ENCODE measurements at places on chromosomes 6 and 20. TPM values are rescaled to one million over a fixed set of nuclear protein-coding genes. Genes with fewer than 3 reads are reported as not detected.

- peaks cover 24% of the 10 kb centered on the region for H3K27me3 ChIP-seq
- DNase-seq = no peak
- no peak overlapping the region for H3K27ac ChIP-seq
- H3K4me3 ChIP-seq = no peak overlapping the region
- peaks cover 5% of the 10 kb centered on the region for H3K4me1 ChIP-seq
Measured at GRCh38 chr20:64188682-64189529, 24.7 kb downstream of the MYT1 start.

Gene GTSF1L
- total RNA-seq = not detected

DNA sequence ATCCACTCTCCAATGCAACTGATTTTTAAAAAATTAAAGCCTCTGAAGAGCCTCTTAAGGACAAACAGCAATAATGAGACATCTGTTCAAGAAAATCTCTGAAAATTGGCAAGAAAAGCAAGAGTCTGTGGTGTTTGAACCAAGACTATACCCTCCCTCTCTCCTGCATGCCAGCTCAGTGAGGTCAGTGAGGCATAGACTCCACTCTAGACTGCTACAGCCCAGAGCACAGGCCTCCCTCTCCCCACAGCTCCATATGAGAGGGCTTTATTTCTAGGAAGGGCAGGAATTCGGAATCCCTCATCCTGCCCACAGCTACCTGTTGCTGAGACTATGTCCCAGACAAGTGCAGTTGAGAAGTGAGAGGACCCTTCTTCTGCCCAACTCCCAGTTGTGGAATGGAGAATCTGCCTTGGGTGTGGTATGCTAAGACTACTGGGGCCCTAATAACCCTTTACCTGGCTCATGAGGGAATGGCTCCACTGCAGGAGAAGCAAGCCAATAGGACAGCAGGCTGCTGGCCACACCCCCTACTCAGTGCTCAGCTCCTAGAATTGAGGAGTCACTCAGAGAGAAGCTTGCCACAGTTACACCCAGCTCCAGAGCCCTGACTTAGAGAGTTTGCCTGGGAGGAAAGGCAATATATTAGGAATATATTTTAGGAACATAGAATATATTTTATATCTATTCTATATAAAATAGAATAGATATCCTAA, 22.7 kb upstream of the HLA-DQA1 start:
- H3K27me3 ChIP-seq = no peaks in the 10 kb centered on the region
- no peak overlapping the region for H3K4me3 ChIP-seq
- peaks cover 8% of the 10 kb centered on the region for H3K4me1 ChIP-seq
- DNase-seq = no peak
- H3K27ac ChIP-seq = peak overlapping the region; percentile 30
- no peaks in the 10 kb centered on the region for H3K36me3 ChIP-seq

Gene CST5
- total RNA-seq = not detected

Gene SOX18
- total RNA-seq = 33.7 TPM

Gene GLP1R
- total RNA-seq = 2.2 TPM

DNA sequence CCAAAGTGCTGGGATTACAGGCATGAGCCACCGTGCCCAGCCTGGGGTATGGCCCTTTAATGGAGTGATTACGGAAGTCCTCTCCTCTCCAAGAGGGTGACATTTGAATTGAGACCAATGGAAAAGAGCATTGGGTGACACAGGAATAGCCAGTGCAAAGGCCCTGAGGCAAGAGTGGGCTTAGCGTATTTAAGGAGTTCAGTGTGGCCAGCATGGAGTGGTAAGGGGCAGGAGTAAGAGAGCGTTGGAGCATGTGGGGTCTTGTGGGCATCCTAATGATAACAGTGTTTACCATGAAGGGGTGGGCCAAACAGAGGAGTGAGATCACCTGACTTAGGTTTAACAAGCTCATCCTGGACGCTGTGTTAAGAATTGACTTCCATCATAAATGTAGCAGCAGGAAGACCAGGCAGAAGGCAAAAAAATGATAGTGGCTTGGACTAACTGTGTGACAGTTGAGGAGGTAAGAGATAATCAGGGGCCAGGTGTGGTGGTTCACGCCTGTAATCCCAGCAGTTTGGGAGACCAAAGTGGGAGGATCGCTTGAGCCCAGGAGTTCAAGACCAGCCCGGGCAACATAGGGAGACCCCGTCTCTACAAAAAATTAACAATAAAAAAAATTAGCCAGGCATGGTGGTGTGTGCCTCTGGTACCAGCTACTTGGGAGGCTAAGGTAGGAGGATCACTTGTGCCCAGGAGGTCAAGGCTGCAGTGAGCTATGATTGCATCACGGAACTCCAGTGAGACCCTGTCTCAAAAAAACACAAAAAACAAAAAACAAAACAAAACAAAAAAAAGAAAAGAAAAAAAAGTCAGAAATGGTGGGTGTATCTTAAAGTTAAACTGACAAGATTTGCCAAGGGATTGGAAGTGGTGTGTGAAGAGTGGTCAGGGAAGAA, 40.7 kb downstream of the TAF8 start:
- H3K4me1 ChIP-seq = no peaks in the 10 kb centered on the region
- H3K4me3 ChIP-seq = no peak overlapping the region
- no peak overlapping the region for H3K27ac ChIP-seq
- H3K27me3 ChIP-seq = no peaks in the 10 kb centered on the region

GRCh38 chr20:48455651-48456365, 372.0 kb downstream of the PREX1 start:
- no peak overlapping the region for H3K4me3 ChIP-seq
- DNase-seq = no peak
- no peaks in the 10 kb centered on the region for H3K36me3 ChIP-seq
- H3K27ac ChIP-seq = no peak overlapping the region
- H3K27me3 ChIP-seq = no peaks in the 10 kb centered on the region

DNA sequence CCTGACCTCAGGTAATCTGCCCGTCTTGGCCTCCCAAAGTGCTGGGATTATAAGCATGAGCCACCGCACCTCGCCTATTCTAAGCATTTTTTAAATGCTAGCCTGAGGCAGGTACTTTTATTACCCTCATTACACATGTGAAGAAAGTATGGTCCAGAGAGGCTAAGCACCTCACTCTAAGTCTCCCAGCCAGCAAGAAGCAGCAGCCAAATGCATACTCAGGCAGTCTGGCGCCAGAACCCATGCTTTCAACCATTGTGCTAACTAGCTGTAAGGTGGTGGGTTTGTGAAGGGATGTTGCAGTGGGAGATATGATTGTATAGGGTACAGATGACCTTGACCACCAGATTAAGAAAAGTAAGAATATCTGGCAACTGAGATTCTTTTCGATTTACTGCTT, 26.1 kb upstream of the RIPOR2 start:
- no peak overlapping the region for H3K4me3 ChIP-seq
- DNase-seq = no peak
- H3K27me3 ChIP-seq = no peaks in the 10 kb centered on the region
- no peaks in the 10 kb centered on the region for H3K4me1 ChIP-seq

Gene DYNLRB1
- total RNA-seq = 164 TPM

Gene NEURL2
- 8.3 TPM for total RNA-seq

DNA sequence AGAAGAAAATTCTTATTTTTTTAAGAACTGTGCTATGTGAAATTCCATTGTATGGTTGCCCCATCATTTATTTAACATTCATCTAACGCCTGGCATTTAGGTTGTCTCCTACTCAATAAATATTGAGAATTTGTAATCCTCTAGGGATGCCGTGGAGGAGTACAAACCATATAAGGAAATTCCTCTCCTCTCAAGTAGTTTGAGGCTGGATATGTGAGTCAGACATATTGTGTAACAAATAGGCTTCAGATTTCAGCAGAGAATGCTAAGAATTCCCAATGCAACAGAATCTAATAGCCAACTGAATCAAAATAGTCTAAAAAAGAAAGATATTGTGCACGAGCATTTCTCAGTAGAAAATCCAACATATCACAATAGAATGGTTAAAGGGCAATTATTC, 174.7 kb downstream of the OTOR start:
- DNase-seq = no peak
- no peaks in the 10 kb centered on the region for H3K36me3 ChIP-seq
- no peaks in the 10 kb centered on the region for H3K27me3 ChIP-seq
- H3K27ac ChIP-seq = no peak overlapping the region

Gene CRIP3
- total RNA-seq = 56.8 TPM

GRCh38 chr6:70725817-70726415, 58.2 kb downstream of the SMAP1 start:
- no peak overlapping the region for H3K4me3 ChIP-seq
- DNase-seq = no peak
- H3K36me3 ChIP-seq = no peaks in the 10 kb centered on the region
- H3K4me1 ChIP-seq = no peaks in the 10 kb centered on the region
- H3K27ac ChIP-seq = no peak overlapping the region

- no peaks in the 10 kb centered on the region for H3K36me3 ChIP-seq
- H3K27ac ChIP-seq = peak overlapping the region; percentile 50
- H3K4me1 ChIP-seq = peaks cover 3% of the 10 kb centered on the region
- DNase-seq = no peak
- H3K27me3 ChIP-seq = no peaks in the 10 kb centered on the region
Measured at GRCh38 chr20:22985239-22985778, 49.8 kb upstream of the SSTR4 start.

DNA sequence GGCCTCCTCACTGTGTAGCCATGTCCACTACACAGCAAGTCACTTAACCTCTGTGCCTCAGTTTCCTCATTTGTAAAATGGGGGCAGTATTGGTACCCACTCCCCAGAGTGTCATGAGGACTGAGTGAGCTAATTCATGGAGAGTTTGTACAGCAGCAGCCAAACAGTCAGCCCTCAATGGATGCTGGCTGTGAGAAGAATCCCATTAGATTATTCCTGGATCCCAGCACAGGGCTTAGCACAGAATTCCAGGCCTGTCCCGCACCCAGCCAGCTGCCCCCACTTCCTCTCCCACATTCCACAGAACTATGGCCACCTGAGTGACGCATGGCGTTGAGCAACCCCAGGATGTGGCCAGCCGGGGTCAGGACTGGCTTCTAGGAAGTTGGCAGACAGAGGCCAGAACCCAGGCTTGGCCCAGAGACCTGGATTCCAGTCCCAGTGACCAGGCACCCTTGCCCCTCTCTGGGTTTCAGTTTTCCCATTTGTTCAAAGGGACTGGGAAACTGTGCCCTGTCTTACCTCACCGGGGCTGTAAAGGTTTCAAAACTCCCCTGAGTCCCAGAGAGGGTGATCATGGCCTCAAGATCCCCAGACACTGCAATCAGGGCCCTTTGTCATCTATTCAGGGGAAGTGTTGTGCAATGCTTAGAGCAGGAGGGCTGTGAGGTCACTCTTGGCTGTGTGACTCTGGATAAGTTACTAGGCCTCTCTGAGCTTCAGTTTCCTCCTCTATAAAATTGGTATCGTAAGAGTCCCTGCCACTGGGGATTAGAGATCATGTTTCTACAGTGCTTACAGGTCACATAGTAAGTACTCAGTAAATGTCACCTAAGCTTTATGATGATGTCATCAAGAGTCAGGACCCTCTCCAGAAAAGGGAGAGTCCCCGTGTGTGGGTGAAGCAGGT, 3.0 kb upstream of the TGM2 start:
- H3K4me3 ChIP-seq = no peak overlapping the region
- H3K4me1 ChIP-seq = peaks cover 50% of the 10 kb centered on the region
- peak overlapping the region; percentile 56 for H3K27ac ChIP-seq
- H3K27me3 ChIP-seq = no peaks in the 10 kb centered on the region
- H3K36me3 ChIP-seq = no peaks in the 10 kb centered on the region
- peak; percentile 52 for DNase-seq

Gene POPDC3
- 37.0 TPM for total RNA-seq

DNA sequence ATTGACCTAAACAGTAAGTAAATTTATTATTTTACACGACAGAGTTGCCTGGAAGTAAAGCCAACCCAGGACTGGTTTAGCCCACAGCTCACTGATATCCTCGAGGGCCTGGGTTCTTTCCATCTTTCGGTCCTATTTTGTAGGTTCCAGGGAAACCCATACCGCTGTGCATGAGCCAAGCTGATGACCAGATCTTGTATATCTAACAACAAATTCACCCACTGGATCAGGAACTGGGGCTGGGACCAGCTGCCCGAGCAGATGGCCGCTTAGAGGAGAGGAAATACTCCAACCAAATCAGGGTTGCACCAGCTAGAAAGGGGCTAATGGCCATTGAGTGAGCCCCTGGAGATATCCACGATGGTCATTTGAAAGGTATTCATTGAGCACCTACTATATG, 139.2 kb downstream of the BACH2 start:
- no peaks in the 10 kb centered on the region for H3K27me3 ChIP-seq
- no peak overlapping the region for H3K4me3 ChIP-seq
- H3K27ac ChIP-seq = no peak overlapping the region
- DNase-seq = no peak
- no peaks in the 10 kb centered on the region for H3K36me3 ChIP-seq
- H3K4me1 ChIP-seq = peaks cover 18% of the 10 kb centered on the region

DNA sequence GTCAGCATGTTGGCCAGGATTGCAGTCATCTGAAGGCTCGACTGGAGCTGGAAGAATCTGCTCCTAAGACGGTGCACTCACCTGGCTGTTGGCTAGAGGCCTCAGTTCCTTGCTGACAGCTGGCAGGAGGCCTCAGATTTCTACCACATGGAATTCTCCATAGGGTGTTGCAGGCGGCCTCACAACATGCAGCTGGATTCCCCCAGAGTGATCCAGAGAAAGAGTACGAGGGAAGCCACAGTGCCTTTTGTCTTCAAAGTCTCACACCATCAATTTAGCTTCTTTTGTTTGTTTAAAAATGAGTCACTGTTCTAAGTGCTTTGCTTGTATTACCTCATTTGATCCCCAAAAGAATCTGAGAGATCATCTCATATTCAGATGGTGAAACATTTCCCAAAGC, 65.5 kb upstream of the FYN start:
- H3K36me3 ChIP-seq = no peaks in the 10 kb centered on the region
- H3K27ac ChIP-seq = no peak overlapping the region
- H3K27me3 ChIP-seq = no peaks in the 10 kb centered on the region
- H3K4me3 ChIP-seq = no peak overlapping the region
- DNase-seq = no peak

GRCh38 chr6:95589826-95590570, 12.7 kb downstream of the MANEA start:
- no peak overlapping the region for H3K4me3 ChIP-seq
- H3K27me3 ChIP-seq = no peaks in the 10 kb centered on the region
- H3K36me3 ChIP-seq = no peaks in the 10 kb centered on the region
- no peaks in the 10 kb centered on the region for H3K4me1 ChIP-seq

Gene ID1
- total RNA-seq = 141 TPM

- no peaks in the 10 kb centered on the region for H3K27me3 ChIP-seq
- H3K4me3 ChIP-seq = no peak overlapping the region
- H3K4me1 ChIP-seq = no peaks in the 10 kb centered on the region
- H3K36me3 ChIP-seq = no peaks in the 10 kb centered on the region
Measured at GRCh38 chr6:39208223-39208739, 21.0 kb downstream of the KCNK5 start.

- no peaks in the 10 kb centered on the region for H3K27me3 ChIP-seq
- peaks cover 91% of the 10 kb centered on the region for H3K36me3 ChIP-seq
- no peak overlapping the region for H3K27ac ChIP-seq
- no peak overlapping the region for H3K4me3 ChIP-seq
Measured at GRCh38 chr20:46393967-46394366, 12.4 kb downstream of the ELMO2 start.

DNA sequence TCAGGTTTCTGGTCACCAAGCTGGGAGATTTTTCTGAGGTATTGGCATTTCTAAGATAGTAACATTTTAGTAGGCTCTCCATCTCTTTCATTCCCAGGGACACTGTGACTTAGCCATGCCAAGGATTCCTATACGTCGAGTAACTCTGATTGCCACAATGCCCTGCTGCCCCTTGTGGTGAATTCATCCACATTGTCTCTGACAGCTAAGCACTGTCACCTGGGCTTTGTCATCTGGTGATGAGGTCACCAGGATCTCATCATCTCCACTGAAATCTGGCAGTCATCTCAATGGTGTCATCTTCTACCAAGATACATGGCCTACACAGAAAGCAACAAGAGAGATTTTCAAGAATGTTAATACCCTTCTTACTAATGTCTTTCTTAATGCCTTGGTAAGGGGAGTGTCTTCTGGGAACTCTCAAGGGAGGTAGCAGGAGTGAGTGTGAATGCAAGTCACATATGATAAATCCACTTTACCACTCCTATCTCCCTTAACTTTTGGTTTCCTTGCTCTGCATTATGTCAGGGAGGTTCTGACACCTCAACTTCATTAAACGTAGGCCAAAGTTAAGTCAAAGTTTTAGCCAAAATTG, 246.7 kb downstream of the CD109 start:
- H3K4me3 ChIP-seq = no peak overlapping the region
- no peak overlapping the region for H3K27ac ChIP-seq
- H3K4me1 ChIP-seq = no peaks in the 10 kb centered on the region
